ENCODE measurements at places on chromosomes 5 and 9. TPM values are rescaled to one million over a fixed set of nuclear protein-coding genes. Genes with fewer than 3 reads are reported as not detected.

Gene CD274
- total RNA-seq: 5.7 TPM

Gene OLFML2A
- total RNA-seq: 7.1 TPM

Gene LCN1
- not detected for total RNA-seq

Gene STC2
- total RNA-seq: 4.9 TPM

Gene FBP1
- 4.7 TPM for total RNA-seq

Gene CAVIN4
- total RNA-seq: 1.3 TPM

Gene MCTP1
- 30.8 TPM for total RNA-seq

Gene UGCG
- 51.2 TPM for total RNA-seq

Gene N4BP3
- total RNA-seq: 2.0 TPM

Gene EGFLAM
- total RNA-seq: 14.4 TPM

Gene CMBL
- total RNA-seq: 7.5 TPM

Gene PRSS3
- not detected for total RNA-seq

Gene GABRA6
- not detected for total RNA-seq

Gene GARIN3
- total RNA-seq: not detected

Gene ADAMTS12
- 7.3 TPM for total RNA-seq

Gene CDX1
- total RNA-seq: not detected

GRCh38 chr5:166722939-166723338 lies 1568.5 kb upstream of the WWC1 start:
- H3K36me3 ChIP-seq: no peaks in the 10 kb centered on the region
- no peak overlapping the region for H3K4me3 ChIP-seq
- H3K4me1 ChIP-seq: no peaks in the 10 kb centered on the region
- H3K27me3 ChIP-seq: no peaks in the 10 kb centered on the region
- DNase-seq: no peak

GRCh38 chr5:62315376-62316175 lies 9.6 kb downstream of the KIF2A start:
- H3K27ac ChIP-seq: no peak overlapping the region
- no peak for DNase-seq
- H3K4me1 ChIP-seq: peaks cover 7% of the 10 kb centered on the region
- no peaks in the 10 kb centered on the region for H3K36me3 ChIP-seq
- H3K27me3 ChIP-seq: no peaks in the 10 kb centered on the region
- no peak overlapping the region for H3K4me3 ChIP-seq

GRCh38 chr5:3006961-3007551 lies 255.6 kb upstream of the IRX2 start:
- no peak for DNase-seq
- no peaks in the 10 kb centered on the region for H3K36me3 ChIP-seq
- H3K27me3 ChIP-seq: no peaks in the 10 kb centered on the region
- H3K4me1 ChIP-seq: no peaks in the 10 kb centered on the region

DNA sequence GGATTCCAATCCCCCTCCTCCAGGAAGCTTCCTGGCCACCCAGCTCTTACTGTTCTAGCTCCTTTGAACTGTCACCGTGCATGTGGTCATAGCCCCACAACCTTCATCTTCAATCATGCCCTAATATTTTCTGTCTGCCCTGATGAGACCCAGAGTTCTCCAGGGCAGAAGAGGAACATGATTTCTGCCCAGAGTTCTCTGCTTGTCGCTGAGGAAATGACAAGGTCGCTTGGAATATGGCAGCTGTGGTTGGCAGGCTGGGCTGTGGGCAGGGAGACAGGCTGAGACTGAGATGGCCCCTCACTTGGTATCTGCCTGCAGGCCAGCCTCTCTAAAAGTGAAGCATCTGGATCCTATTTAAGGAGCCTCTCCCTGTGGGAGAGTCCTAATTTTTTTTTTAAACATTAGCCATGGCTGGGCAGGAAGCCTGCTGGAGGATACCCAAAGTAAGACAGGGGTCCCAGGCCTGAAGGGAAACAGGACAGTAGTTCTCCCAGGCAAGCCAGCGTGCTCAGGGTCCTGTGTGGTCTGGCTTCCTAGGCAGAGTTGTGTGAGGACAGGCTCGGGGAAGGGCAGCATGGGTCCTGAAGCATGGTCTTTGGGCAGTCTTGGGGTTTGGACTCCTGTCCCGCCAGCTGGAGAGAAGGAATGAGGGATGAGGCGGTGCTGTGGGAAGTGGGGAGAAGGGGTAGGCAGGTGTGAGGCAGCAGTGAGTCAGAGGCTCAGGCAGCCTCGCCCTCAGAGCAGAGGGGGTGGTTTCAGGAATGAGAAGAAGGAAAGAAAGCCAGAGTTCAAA lies 242.1 kb downstream of the FSTL4 start:
- H3K27ac ChIP-seq: no peak overlapping the region
- H3K4me3 ChIP-seq: no peak overlapping the region
- H3K36me3 ChIP-seq: no peaks in the 10 kb centered on the region
- H3K27me3 ChIP-seq: no peaks in the 10 kb centered on the region

GRCh38 chr5:129125819-129126218 lies 31.3 kb downstream of the ISOC1 start:
- no peak for DNase-seq
- no peaks in the 10 kb centered on the region for H3K36me3 ChIP-seq
- H3K4me1 ChIP-seq: no peaks in the 10 kb centered on the region
- no peak overlapping the region for H3K27ac ChIP-seq
- no peak overlapping the region for H3K4me3 ChIP-seq
- no peaks in the 10 kb centered on the region for H3K27me3 ChIP-seq

GRCh38 chr5:56501781-56502557 lies 268.8 kb upstream of the ANKRD55 start:
- H3K4me1 ChIP-seq: no peaks in the 10 kb centered on the region
- no peaks in the 10 kb centered on the region for H3K27me3 ChIP-seq
- no peak overlapping the region for H3K4me3 ChIP-seq
- H3K36me3 ChIP-seq: no peaks in the 10 kb centered on the region
- H3K27ac ChIP-seq: no peak overlapping the region

DNA sequence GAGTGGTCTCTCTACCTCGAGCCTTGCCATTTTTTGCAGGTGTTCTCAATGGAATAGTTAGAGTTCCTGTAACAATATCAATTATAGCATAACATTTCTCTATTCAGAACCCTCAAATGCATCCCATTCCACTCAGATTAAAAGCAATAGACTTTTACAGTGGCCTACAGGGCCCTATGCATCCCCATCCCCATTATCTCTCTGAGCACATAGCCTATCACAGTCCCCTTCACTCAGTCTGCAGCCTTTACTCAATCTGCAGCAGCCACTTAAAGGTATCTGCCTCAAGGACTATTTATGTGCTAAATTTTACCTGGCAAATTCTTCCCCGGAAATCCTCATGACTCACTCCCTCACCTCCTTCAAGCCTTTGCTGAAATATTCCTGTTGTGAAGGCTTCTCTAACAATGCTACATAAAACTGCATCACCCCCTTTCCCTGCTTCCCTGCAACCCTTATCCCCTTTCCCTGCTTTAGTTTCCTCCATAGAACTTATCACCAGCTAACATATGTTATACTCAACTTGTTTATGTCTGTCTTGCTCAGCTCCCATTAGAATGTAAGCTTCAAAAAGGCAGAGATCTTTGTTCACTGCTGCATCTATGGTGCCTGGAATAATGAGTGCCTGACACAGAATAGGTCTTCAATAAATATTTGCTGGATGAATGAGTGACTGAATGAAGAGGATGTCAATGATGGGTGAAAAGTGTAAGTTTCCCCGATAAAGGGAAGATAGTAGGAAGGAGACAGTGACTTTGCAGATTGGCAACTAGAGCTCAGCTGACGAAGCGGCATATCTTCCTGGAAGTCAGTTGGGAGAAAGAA lies 54.1 kb upstream of the ZNF366 start:
- no peaks in the 10 kb centered on the region for H3K4me1 ChIP-seq
- no peaks in the 10 kb centered on the region for H3K27me3 ChIP-seq
- H3K36me3 ChIP-seq: no peaks in the 10 kb centered on the region
- no peak for DNase-seq
- no peak overlapping the region for H3K4me3 ChIP-seq
- no peak overlapping the region for H3K27ac ChIP-seq

DNA sequence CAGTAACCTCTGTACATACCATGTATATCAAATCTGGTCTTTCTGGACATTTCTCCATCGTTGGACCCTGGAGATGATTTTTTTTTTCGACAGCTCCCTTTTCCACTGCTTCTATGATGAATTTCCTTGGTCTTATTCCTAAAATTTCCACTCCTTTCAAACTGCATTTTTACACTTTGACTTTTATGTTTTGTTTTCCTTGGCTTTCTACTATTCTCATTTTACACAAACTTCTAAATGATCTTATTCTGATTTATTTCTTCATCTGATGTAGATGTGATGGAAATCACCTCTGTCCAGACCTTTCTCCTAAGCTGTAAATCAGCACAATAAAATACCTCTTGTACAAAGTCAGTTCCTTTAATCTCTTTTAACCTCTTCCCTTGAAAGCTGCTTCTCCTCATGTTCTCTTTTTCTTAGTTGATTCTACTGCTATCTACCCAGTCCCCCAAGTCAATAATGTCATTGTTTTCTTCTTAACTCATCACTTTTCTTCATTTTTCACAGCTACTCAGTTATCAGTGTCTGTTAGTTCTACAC lies 48.7 kb upstream of the TUSC1 start:
- H3K27me3 ChIP-seq: no peaks in the 10 kb centered on the region
- H3K4me3 ChIP-seq: no peak overlapping the region
- H3K36me3 ChIP-seq: no peaks in the 10 kb centered on the region
- no peak overlapping the region for H3K27ac ChIP-seq
- DNase-seq: no peak
- H3K4me1 ChIP-seq: no peaks in the 10 kb centered on the region

DNA sequence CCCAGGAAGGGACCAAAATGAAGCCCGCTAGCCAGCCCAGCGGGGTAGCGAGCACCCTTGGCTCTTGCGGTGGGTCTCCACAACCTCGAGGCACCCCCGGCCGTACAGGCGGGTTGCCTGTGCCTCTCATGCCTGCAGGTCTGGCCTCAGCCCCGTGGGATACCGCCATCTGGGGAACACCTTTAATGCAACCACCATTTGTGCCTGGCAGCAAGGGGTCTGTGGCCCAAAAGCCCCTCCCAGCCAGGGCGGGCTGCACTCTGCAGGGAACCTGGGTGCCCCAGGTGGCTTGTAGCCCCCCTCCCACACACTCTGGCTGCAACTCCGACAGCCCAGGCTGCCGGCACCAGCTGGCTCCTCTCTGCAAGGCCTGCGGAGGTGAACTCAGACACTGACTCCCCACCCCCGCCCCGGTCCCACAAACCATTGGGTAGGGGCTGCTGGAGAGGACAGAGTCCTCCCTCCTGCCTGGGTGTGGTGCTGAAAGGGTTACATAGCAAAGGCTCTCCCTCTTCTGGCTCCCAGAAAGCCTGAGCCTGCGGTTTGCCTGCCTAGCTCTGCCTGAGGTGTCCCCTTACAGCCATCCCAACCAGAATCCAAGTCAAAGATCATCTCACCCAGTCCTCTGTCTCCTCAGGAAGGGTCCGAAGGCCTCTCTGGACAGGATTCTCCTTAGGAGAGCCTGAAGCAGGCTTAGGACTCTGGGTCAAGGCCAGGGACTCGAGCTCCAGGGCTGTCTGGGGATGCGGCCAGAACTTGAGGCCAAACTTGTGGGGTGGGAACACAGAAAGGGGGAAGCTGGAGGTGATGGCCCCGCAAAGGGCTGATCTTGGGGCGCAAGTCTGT lies 109.4 kb downstream of the PSD2 start:
- H3K27me3 ChIP-seq: no peaks in the 10 kb centered on the region
- no peak for DNase-seq
- no peak overlapping the region for H3K27ac ChIP-seq
- no peaks in the 10 kb centered on the region for H3K36me3 ChIP-seq
- H3K4me3 ChIP-seq: peak overlapping the region; percentile 53

- no peaks in the 10 kb centered on the region for H3K36me3 ChIP-seq
- H3K4me1 ChIP-seq: no peaks in the 10 kb centered on the region
- no peaks in the 10 kb centered on the region for H3K27me3 ChIP-seq
- H3K4me3 ChIP-seq: no peak overlapping the region
These were observed 212.2 kb downstream of the PDZD2 start for GRCh38 chr5:31850981-31851689.

- H3K36me3 ChIP-seq: no peaks in the 10 kb centered on the region
- no peak overlapping the region for H3K27ac ChIP-seq
- H3K27me3 ChIP-seq: no peaks in the 10 kb centered on the region
- DNase-seq: no peak
These were observed 345.6 kb downstream of the PLK2 start for GRCh38 chr5:58114324-58114723.

DNA sequence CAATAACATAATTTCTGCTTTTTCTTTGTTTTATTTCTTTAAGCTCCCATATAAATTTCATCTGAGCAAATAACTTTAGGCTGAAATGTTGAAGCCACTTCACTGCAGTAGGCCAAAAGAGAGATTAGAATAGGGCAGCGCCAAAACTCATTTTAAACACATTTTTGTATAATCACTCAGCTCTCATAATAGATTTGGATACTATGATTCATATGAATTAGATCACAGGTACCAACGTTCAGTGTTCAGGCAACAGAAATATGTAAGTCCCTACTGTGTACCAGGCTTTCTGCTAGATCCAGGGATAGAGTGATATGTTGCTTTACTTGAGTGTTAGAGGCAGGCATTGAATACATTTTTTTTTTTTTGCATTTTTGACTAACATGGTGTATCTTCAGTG lies 370.5 kb downstream of the PTPRD start:
- H3K4me3 ChIP-seq: no peak overlapping the region
- DNase-seq: no peak
- H3K4me1 ChIP-seq: no peaks in the 10 kb centered on the region

- DNase-seq: no peak
- H3K27ac ChIP-seq: no peak overlapping the region
- no peaks in the 10 kb centered on the region for H3K27me3 ChIP-seq
- no peak overlapping the region for H3K4me3 ChIP-seq
- peaks cover 12% of the 10 kb centered on the region for H3K4me1 ChIP-seq
- no peaks in the 10 kb centered on the region for H3K36me3 ChIP-seq
These were observed 211.5 kb downstream of the EBF1 start for GRCh38 chr5:158888206-158888605.

GRCh38 chr9:114117996-114118830 lies 19.1 kb upstream of the KIF12 start:
- no peak for DNase-seq
- no peak overlapping the region for H3K4me3 ChIP-seq
- no peaks in the 10 kb centered on the region for H3K27me3 ChIP-seq
- no peaks in the 10 kb centered on the region for H3K4me1 ChIP-seq
- no peaks in the 10 kb centered on the region for H3K36me3 ChIP-seq
- no peak overlapping the region for H3K27ac ChIP-seq

DNA sequence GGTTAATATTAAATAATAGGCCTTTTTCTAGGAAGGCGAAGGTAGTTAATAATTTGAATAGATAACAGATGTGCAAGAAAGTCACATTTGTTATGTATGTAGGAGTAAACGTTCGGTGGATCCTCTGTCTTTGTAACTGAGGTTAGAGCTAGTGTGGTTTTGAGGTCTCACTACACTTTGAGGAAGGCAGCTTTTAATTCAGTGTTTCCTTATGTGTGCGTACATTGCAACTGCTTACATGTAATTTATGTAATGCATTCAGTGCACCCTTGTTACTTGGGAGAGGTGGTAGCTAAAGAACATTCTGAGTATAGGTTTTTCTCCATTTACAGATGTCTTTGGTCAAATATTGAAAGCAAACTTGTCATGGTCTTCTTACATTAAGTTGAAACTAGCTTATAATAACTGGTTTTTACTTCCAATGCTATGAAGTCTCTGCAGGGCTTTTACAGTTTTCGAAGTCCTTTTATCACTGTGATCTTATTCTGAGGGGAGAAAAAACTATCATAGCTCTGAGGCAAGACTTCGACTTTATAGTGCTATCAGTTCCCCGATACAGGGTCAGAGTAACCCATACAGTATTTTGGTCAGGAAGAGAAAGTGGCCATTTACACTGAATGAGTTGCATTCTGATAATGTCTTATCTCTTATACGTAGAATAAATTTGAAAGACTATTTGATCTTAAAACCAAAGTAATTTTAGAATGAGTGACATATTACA lies 45.7 kb downstream of the TGFBR1 start:
- H3K4me1 ChIP-seq: no peaks in the 10 kb centered on the region
- no peaks in the 10 kb centered on the region for H3K27me3 ChIP-seq
- no peak for DNase-seq
- no peak overlapping the region for H3K4me3 ChIP-seq

GRCh38 chr5:39253196-39253595 lies 33.8 kb upstream of the FYB1 start:
- peaks cover 2% of the 10 kb centered on the region for H3K27me3 ChIP-seq
- no peak for DNase-seq
- no peak overlapping the region for H3K27ac ChIP-seq
- H3K4me3 ChIP-seq: no peak overlapping the region
- no peaks in the 10 kb centered on the region for H3K4me1 ChIP-seq

Measured in aorta (tissue), 5 donors.